ENCODE measurements at places on chromosomes 2 and 18.
A peak's percentile ranks its signal among the peaks of the same experiment; 100 is the strongest.

DNA sequence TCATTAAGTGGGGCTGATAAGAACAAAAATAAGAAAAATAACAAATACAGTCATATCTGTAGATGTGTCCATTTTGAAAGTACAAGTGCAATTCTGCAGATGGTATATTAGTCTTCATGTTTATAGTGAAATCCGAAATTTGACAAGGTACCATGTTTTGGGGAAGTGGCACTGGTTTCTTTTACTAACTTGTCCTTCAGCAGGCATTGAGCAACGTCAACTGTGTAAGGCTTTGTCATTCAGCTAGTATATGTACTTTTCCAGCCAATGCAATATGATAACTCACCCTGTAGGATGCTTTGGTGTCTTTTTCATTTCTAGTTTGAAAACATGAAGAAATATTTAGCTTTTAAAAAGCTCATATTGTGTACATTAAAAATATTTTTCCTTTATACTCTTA, 139.9 kb downstream of the MCFD2 start:
- no peak for DNase-seq

DNA sequence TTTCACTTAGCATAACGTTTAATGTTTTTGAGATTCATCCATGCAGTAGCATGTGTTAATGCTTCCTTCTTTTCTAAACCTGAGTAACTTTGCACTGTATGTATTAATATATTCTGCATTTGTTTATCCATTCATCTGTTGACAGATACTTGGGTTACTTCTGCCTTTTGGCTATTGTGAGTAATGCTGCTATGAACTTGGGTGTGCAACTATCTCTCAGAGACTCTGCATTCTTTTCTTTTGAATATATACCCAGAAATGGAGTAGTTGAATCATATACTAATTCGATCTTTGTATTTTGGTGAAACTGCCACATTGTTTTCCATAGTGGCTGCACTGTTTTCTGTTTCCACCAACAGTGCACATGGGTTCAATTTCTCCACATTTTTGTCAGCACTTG, 128.3 kb downstream of the SH3BP4 start:
- no peak for DNase-seq

DNA sequence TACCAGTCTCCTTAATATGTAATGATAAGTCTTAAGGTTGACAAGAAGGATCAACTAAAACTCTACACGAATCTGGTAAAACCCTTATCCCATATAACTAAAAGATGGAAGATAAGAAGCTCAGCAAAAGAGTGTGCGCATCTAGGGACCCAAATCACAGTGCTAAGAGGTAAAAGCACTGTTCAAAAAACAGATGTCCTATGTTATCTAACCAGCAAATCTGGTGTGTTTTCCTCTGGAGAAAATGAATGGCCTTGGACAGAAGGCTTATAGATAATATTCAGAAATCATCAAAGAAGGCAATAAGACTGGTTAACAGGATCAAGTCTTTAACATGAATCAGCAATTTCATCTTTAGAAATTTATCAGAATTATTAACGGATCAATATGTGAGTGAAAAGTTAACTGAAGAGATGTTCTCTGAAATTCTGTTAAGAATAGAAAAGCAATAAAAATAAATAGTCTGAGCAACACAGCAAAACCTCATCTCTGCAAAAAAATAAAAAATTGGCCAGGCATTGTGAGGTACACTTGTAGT, 47.1 kb downstream of the RPRD1A start:
- no peak for DNase-seq

DNA sequence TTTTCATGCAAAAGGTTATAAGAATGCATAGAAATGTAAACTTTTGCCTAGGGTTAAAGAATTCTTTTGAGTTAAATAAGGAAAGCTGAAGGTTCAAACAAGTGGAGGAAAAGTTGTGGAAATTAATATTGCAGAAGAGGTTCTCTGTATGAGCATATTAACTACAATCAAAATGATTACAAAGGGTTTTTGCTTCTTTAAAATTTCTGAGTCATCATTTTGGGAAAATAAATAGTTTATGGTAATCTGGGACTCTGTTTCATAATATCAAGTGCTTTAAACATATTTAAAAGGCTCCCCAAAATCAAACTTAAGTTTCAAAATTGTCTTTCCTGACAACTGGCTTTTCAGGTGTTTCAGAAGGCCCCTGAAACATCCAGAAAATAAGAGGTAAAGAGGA, 415.7 kb downstream of the ZNF804A start:
- DNase-seq: no peak

DNA sequence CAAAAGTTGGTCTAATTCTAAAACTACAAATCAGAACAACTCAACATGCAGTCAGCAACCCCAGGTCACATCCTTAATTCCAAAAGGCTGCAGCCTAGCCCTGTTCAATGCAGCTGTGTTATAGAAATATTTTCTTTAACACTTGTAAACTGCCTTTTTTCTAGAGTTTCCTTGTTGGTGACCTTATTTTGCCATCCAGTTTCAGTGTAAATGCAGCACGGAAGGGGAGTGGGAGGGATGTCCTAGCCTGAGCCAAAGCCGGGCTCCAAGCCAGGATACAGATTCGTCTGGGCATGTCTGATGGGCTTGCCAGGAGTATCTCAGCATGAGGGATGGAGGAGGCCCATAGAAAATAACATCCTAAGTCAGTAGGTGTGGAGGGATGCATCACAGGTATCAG, 17.7 kb upstream of the SP3 start:
- no peak for DNase-seq

DNA sequence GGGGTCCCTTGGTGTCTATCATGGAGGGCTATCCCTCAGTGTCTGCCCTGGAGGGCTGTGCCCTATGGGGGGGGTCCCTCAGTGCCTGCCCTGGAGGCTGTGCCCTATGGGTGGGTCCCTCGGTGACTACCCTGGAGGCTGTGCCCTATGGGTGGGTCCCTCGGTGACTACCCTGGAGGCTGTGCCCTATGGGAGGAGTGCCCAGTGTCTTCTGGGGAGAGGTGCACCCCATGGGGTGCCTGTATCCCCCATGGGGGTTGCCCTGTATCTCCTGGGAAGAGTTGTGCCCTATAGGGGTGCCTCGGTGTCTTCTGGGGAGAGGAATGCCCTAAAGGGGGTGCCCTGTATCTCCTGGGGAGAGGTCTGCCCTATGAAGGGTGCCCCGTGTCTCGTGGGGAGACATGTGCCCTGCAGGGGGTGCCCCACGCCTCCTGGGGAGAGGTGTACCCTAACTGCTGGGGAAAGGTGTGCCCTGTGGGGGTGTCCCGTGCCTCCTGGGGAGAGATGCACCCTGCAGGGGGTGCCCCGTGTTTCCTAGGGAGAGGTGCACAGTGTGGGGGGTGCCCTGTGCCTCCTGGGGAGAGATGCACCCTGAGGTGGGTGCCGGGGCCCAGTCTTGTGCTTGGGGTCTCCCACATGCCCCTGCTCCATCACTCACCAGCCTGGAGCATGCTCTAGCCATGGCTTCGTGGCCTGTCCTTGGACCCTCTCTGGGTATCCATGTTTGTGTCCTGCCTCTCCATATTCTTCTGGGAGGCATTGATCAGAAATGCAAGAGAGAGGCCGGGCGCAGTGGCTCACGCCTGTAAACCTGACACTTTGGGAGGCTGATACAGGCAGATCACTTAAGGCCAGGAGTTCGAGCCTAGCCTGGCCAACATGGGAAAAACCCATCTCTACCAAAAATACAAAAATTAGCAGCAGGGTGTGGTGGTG, 215.6 kb downstream of the HDAC4 start:
- no peak for DNase-seq

- DNase-seq: no peak
Observed at GRCh38 chr2:78586316-78586715, 439.2 kb upstream of the REG3G start.

GRCh38 chr18:36601316-36601715, 227.5 kb downstream of the TPGS2 start:
- no peak for DNase-seq

- peak; percentile 96 for DNase-seq
Observed at GRCh38 chr2:32484937-32485336, 128.1 kb downstream of the BIRC6 start.

DNA sequence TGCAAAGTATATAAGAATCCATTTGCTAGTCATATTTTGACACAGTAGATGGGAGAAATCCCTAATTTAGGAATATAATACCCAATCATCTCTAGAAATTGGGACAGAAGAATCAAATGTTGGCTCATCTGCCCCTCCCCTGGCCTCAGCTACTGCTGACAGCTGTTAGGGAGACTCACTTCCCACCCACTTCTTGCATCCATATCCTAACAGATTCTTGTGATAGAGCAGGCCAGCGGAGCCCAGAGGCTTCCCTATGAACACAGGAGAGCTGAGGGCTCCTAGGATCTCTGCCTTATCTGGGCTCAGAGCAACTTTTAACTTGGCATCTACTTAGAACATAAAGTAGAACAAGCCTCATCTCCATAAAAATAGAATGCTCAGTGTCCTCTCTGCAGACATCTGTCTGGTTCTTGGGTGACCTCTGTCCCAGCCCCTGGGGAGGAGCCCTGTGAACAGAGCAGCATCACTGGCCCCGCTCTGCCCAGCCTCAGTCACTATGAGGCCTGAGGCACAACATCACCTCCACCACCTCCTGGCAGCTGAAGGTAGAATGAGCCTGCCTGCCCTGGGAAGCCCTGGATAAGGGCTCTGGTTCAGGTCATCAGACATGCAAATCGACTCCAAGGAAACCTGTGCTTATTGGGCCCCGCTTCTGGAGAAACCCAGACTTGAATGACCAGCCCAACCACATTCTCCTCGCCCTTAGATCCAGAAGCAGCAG, 229.7 kb downstream of the ANKRD36B start:
- no peak for DNase-seq

DNA sequence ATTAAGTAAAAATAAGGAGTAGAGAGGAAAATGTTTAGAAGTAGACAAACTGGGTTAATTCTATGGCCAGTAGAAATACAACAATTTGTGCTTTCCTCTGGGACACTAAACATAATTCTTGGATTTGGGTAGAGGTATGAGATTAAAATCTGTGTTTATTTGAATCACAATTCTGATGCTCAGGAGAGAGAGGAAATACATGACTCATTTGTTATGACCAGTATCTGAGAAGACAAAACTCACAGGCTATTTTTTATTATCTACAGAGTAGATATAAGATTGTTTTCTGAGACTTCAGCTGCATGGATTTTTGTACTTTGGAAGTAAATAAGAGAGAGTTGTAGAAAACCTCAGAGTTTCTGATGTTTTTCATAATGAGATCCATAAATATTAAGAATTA, 315.7 kb upstream of the CWC22 start:
- no peak for DNase-seq

- no peak for DNase-seq
Observed at GRCh38 chr2:217420854-217421253, 561.0 kb upstream of the TNP1 start.

DNA sequence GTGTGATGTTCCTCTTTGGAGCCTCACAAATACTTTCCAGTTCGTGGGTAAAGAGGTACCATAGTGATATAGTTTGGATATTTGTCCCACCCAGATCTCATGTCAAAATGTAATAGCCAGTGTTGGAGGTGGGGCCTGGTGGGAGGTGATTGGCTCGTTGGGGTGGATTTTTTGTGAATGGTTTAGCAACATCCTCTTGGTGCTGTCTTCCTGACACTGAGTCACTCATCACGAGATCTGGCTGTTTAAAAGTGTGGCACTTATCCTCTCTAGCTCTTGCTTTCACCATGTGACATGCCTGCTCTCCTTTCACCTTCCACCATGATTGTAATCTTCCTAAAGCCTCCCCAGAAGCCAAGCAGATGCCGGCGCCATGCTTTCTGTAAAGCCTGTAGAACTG, 3.0 kb upstream of the CCDC93 start:
- DNase-seq: no peak

DNA sequence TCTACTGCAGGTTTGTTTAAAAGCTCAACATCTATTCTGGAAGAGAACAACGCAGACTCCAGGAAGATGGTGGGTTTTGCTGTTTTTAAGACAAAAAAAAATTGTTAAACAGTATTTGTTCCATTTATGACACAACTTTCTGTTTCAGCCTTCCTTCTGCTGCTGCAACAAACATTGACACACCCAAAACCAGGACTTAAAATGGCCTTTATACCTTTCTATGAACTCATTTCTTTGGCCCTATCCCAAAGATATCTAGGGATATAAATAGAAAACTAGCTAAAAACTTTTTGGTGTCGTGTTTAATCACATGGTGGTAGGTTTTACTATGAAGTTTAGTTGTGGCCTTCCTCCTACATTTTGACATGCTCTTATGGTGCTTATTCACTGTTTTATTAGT, 964 bp upstream of the GALNT3 start:
- DNase-seq: no peak

DNA sequence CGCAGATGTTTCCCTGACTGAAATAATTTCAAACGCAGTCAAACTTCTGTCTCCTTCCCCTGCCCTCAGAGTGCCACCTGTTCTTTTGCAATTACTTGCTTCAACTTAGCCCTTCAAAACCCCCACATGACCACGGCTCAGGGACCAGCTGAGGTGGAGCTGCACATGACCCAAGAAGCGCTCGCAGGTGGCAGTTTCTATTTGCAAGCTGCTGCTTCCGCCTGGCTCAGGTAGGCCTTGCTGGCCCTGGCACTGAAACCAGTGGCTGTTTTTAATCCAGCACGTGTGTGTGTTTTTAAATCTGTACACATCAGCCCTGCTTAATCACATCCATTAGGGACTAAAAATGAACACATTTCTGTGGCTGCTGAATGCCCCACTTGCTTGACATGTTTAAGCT, 95.3 kb downstream of the CCDC93 start:
- DNase-seq: no peak

DNA sequence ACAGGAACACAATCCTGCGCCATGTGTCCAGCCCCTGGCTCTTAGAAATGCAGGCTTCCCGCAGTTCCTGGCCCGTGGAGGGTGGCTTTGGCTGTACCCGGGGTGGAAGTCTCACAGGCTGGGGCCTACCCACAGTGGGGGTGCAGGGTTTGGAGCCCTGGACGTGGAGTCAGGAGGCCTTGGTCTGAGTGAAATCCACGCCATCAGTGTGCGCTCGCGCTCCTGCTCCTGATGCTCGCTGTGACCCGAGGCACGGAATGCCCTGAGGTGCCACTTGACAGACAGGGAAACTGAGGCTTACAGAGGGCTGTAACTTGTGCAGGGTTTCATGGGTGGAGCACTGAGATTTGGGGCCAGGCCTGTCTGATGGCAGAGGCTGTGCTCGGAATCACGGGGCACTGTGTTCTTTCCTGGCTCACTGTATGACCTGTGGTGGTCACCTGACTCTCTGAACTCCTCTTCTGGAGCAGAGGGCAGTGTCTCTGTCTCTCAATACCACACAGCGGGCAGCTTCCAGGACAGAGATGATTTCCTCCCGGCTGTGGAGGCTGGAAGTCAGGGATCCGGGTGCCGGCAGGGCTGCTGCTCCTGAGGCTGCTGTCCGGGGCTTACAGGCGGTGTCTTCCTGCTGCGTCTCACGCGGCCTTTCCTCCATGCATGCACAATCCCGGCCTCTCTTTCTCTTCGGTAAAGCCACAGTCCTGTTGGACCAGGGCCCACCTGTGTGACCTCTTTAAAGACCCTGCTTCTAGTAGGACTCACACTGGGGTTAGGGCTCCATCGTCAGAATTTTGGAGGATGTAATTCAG, 25.9 kb upstream of the ALLC start:
- DNase-seq: no peak

DNA sequence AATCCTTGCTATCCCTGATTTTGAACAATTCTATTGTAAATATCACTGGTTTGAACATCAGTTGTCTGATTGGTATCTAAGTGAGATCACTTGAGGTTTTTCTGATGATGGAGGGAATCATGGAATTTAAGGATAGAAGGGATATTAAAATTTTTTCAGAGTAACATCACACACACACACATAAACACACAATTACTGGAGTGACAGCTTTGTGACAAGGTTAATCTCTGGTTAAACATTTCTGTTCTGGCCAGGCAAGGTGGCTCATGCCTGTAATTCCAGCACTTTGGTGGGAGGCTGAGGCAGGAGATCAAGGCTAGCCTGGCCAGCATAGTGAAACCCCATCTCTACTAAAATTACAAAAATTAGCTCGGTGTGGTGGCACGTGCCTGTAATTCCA, 85.3 kb downstream of the SOCS6 start:
- DNase-seq: peak; percentile 26
